ENCODE measurements at places on chromosomes 2 and 18.

DNA sequence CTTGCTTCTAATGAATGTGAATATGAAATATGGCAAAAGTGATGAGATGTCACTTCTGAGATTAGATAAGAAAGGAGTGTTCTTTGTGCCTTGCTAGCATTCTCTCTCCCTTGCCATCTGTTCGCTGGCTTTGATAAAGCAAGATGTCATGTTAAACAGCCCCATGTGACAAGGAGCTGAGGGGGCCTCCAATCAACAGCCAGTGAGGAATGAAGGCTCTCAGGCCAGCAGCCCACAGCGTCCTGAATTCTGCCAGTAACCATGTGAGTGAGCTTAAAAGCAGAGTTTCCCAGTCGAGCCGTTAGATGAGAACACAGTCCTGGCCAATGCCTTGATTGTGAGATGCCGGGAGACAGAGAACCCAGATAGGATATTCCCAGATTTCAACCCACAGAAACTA lies 198.8 kb downstream of the IRS1 start:
- DNase-seq, result no peak

DNA sequence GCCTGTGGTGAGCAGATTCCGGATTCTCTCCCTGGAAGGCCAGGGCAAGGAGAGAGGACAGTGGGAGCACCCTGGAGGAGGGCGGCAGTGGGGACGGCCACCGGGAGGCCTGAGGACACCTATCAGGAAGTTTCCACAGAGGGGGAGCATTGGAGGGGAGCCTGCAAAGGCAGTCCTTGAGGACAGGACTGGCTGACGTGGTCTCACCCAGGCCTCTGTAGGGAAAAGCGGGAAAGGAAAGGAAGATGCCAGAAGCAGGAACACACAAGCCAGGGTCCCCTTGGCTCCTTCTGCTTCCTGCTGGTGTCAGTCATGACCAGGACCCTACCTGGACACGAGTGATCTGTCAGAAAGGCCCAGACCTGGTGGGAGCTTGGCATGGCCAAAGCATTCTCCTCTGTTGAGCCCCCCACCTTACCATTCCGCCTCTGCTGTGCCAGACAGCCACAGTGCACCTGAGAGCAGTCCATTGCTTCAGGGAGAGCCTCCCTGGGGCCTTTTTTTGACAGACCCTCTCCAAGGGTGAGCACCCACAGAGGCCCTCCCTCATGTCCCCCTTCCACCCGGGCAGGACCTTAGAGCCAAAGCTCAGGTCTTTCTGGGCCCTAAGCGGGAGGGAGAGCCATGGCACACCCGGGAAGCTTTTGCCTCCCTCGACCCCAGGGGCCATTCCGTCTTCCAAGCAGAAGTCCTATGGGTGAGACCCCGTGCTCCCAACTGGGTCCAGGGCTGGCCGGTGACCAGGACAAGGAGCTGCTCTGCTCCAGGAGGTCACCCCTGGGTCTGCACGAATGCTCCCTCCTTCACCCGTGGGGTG lies 333.1 kb downstream of the DYSF start:
- no peak for DNase-seq

GRCh38 chr2:150620855-150621254 lies 133.4 kb upstream of the RND3 start:
- DNase-seq, result no peak

DNA sequence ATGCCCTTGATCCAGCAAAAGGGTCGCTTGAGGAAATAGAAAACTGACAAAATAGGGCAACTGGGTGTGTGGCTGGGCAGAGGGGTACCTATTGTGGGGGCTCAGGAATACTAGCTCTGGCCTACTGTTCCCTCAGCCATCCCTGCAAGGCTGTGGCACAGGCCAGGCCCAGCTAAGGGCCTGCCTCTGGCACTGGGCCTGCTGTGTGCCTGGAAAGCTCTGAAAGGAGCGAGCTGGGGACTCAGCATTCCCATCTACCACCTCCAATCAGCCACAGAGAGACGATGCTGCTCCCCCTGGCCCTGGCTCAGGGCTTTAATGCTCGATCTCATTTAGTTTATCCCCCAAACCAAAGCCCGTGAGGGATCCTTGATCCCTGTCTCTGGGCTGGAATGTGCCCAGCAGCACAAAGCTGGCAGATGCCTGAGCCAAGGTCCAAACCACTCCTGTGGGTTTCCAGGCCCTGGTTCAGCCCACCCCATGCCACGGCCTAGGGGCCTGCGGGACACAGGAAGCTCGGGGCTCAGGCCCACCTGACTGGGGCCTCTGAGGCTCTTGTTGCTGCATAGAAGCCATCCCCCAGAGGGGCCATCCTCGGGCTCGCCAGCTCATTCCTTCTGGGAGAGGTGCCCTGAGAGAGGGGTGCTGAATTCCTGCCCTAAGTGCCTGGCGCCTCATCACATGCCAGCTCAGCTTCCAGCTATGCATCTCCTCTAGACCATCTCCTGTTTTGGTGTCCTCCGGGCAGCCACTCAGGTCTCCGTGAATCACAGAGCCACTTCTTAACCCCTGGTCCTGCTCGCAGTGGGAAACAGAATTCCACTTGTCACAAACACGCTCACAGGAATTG lies 43.0 kb upstream of the KCNF1 start:
- no peak for DNase-seq

GRCh38 chr18:68035774-68036522 lies 519.4 kb upstream of the DSEL start:
- no peak for DNase-seq

- DNase-seq, result no peak
Measured at GRCh38 chr2:223037445-223037800, 14.6 kb upstream of the KCNE4 start.

- DNase-seq, result no peak
Measured at GRCh38 chr2:12870692-12871091, 154.0 kb downstream of the TRIB2 start.

GRCh38 chr2:12910431-12910830 lies 193.7 kb downstream of the TRIB2 start:
- no peak for DNase-seq

DNA sequence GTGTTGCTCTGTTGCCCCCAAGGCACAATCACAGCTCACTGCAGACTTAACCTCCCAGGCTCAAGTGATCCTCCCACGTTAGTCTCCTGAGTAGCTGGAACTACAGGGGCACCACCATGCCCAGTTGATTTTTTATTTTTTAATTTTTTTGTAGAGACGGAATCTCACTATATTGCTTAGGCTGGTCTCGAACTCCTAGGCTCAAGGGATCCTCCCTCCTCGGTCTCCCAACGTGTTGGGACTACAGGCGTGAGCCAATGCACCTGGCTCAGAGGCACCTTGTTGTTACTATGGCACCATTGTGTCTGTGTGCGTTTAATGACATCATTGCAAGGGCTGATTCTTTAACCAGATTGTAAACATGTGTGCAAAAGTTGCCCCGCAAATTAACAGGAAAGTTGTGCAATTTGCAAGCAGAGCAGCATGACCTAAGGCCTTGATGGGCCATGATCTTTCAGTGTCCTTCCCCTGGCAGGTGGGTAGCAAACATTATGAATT lies 22.6 kb downstream of the TCF23 start:
- DNase-seq, result no peak

All from NCI-H446 treated with DMSO at 0.1 percent for 48 hours (cell line).